ENCODE measurements at places on chromosomes 12 and 14. TPM values are rescaled to one million over a fixed set of nuclear protein-coding genes. Genes with fewer than 3 reads are reported as not detected.

DNA sequence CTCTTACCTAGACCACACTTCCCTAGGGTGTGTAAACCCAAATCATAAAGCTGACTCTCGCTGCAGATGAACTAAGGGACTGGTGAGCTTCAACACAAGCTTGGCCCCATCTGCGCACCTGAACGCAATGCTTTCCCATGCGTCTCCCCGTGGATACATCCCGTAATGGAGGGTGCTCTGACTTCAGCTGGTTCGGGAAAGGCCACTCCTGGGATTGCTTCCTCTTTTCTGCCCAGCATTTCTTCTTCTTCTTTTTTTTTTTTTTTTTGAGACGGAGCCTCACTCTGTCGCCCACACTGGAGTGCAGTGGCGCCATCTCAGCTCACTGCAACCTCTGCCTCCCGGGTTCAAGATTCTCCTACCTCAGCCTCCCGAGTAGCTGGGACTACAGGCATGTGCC is 27.7 kb upstream of the ETFBKMT start:
- DNase-seq = no peak

The INSM2 gene
- not detected for total RNA-seq

- DNase-seq = no peak
These were observed 37.6 kb upstream of the PRICKLE1 start for GRCh38 chr12:42627151-42627550.

The KRT73 gene
- total RNA-seq = not detected

GRCh38 chr12:41486718-41487117 is 298.6 kb downstream of the PDZRN4 start:
- DNase-seq = no peak

GRCh38 chr14:83355609-83356008 is 1822.0 kb upstream of the SEL1L start:
- DNase-seq = no peak

The HSPA2 gene
- 83.4 TPM for total RNA-seq

DNA sequence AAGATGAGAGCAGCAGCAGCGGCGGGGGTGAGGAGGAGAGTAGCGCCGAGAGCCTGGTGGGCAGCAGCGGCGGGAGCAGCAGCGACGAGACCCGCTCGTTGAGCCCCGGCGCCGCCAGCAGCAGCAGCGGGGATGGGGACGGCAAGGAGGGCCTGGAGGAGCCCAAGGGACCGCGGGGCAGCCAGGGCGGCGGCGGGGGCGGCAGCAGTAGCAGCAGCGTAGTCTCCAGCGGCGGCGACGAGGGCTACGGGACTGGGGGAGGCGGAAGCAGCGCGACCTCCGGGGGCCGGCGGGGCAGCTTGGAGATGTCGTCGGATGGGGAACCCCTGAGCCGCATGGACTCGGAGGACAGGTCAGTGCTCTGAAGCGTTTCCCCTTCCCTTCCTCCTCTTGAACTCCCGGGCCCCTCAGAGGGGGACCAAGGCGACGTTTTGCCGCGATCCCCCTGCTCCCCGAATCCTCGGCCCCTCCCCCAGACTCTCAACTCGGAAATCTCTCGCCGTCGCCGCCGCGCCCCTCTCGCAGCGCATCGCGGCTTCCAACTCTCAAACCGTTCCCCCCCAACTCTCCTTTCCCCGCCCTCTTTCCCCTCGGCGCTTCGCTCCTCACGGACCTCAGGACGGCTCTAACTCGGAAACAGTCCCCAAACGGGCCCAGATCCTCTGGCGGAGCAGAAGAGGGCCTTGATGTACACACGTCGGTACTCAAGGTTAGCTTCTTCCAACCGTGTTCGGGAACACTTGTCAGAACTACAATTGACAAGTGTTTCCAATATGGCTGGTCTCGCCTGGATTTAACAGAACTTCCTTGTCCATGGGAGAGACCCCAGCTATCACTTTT is 947 bp downstream of the AEBP2 start:
- peak; percentile 59 for DNase-seq

GRCh38 chr12:67469666-67470065 is 178.9 kb upstream of the DYRK2 start:
- no peak for DNase-seq

The BRMS1L gene
- 4.2 TPM for total RNA-seq

DNA sequence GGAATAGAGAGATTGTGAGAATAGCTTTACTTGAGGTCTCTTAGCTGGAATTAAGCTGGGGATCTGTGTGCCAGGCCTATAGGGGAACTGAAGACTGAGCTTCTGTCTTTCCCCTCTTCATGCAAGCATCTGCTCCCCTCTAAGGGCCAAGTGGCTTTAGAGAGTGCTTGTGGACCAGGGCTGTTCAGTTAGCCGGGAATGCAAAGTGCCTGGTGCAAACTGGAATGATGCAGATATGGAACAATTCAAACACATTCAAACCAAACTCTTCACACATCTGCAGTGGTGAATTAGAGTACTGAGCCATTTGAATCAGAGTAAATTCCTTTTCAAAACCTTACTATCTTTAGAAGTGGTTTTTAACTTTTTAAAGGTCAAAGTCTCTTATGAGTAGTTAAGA is 99.0 kb downstream of the LIN7A start:
- DNase-seq = no peak

DNA sequence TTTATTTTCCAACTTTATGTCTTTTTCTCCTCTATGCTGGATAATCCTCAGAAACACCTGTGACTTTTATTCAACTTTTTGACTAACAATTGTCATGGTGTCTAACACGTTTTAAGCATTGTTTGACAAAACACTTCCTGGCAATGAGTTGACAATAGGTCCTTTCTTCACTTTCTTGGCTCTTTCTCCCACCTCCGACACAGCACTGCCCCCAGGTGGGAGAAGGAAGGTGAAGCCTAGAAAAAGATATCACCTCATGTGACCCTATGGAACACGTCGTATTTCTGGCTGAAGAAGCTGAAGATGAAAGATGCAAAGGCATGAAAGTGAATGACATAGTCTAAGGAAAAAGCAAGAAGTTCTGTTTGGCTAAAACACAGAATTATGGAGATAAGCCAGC is 430.0 kb downstream of the ETNK1 start:
- DNase-seq = peak; percentile 5

The SERPINA10 gene
- total RNA-seq = not detected

- DNase-seq = no peak
These were observed 62.2 kb downstream of the SOX5 start for GRCh38 chr12:23887055-23887835.

The TMED10 gene
- total RNA-seq = 215 TPM

- peak; percentile 37 for DNase-seq
These were observed 349.5 kb downstream of the GXYLT1 start for GRCh38 chr12:41795051-41795600.

Measured in fibroblast of villous mesenchyme (primary cell).